Midbrain (tissue), 1 donor: ENCODE measurements at places on chromosomes 6 and 20.

GRCh38 chr6:155717374-155717773 is 261.7 kb upstream of the NOX3 start:
- no peak for DNase-seq

DNA sequence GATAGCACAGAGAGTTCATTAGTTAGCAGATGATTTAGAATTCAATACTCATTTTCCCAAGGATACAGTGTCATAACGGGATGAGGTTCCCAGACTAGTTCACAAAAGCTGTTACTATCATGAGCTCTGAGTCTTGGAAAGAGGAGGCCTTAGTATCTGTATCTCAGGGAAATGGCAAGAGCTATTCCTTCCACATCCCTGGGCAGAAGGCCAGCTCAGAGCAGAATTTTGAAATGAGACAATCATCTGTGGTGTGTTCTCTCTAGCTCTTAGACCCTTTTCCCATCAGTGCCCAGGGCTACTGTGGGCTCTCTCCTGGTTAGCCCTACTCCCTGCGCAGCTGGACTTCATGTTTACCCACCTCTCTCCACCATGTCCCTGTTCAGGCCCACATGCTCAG is 64.5 kb downstream of the JAG1 start:
- DNase-seq: no peak

- DNase-seq: no peak
Measured at GRCh38 chr6:105692613-105693215, 289.8 kb upstream of the PREP start.

GRCh38 chr6:106572436-106572835 is 56.9 kb downstream of the RTN4IP1 start:
- DNase-seq: no peak

DNA sequence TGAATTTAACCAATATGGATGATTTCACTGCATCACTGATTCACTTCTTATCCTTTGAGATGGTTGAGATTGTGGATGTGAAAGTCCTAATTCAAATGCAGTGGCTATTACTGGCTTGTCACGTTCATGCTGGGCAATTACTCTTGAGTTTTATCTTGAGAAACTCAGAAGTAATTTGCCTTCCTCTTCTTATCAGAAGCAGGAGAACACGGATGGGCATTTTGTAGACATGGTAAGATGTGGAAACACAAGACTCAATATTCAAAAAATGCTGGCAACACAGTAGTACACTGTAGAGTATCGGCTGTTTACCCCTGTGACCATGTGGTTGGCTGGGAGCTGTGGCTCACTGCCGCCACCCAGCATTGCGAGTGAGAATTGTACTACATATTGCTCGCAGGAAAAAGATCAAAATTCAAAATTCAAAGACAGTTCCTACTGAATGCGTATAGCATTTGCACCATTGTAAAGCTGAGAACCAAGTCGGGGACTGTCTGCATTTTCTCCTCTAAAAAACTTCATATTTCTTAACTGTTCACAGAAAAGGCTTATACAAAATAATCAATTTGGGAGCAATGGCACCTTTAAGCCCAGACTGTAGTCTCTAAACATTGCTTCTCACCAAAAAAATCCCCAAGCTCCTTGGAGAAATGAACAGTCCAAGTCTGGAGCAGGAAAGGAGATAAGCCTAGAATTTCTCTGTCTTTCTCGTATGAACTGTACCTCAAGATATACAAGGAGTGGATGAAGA is 61.9 kb upstream of the ELOVL5 start:
- DNase-seq: peak; percentile 48

DNA sequence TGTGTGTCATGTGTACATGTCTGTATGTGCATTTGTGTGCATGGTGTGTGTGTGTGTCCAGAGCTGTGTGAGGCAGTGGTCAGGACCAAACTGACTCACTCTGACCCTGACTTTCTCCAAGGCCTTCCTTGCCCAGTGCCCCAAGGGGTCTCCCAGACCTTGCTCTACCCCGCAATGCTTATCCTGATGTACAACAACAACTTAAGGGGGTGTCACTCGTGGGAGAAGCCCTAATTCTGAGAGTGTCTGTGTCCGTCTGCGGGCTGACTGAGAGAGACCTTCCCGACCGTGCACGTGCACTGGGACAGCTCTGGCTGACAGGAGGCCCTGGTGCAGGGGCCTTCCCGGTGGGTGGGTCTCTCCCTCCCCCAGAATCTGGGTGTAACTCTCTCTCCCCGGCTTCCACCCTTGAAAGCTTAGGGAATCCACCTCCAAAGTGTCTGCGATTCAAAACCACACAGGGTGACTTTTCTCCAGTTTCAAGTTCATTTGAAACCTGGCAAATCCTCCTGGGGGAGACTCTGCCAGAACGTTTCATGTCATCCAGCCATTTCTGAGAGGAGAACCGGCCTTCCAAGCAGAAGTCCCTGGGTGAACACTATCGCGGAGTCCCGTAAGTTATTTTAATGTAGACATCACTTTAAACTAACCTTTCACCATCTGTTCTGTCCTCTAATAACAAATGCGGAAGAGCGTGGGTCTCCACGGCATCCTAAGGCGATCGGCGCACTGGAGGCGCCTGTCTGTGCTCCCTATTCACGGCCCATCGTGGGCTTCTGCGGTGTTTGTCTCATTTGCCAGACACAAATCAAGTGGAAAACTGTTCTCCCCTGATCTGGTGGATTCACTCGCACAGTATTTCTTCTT is 225.5 kb downstream of the TAF4 start:
- no peak for DNase-seq

DNA sequence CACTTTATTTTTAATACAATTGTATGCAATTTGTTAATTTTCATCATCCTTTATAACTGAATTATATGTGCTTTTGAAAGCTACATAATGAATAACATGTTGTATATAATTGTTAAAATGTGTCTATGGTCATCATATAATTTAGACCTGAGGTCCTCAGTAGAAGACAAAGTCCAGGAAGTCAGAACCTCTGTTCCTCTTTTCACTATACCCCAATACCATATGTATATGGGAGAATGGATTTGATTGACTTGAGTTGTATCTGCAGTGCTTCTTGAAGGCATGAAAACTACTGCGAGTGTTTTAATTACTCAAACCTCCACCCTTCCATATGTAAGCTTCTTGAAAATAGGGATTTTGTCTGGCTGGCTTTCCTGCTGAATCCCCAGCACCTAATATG is 140.7 kb upstream of the NEDD9 start:
- DNase-seq: no peak

DNA sequence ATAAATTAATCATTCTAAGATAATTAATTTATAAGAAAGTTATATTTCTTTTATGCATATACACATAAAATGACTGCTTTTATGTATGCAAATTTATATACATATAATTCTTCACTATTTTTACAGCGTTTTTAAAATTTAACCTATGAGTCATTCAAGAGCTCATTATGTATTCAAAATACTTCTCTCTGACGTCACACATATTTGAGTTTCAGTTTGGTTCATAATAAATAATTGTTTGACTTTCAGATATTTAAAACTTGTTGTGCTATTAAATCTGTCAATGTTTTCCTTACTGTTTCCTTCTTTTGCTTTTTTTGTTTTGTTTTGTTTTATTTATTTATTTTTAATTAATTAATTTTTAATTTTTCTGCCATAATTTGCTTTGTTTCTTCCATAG is 467.5 kb upstream of the ADGRB3 start:
- no peak for DNase-seq

DNA sequence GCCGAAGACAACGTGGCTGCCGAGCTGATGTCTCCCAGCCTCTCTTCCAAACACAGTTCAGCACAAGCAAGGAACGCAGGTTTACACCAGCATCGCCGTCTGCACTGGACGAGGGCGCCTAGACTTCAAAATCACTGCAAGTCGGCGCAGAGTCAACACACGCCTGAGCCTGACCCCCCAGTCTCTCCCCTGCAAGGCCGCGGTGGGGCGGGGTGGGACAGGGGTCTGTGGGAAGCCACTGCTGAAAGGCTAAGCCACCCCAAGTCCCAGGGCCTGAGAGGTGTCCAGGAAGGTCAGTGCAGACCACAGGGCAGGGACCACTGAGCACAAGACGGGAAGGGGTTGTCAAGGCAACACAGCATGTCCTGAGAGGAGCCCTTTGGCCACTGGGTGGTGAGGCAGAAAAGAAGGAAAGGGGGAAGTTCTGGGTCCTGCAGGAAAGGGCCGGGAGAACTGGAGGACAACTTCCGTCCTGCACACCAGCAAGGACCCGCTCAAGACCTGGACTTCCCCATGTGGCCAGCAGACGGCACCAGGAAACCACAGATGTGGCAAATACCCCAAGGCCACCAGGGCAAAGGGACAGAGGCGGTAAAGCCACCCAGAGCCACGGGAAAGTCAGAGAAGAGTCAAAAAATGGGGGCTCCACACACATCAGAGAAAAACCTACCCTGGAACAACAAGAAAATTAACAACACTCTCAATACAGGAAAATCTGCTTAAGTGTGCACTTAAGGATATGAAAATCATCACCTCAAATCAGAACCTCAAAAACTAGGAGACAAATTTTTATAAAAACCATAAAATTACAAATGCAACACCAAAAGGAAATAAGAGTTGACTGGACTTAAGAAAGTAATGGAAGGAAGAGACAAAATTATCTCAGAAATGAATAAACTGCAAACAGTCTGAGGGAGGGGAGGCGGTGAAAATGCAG is 84.8 kb downstream of the TAF4 start:
- no peak for DNase-seq

DNA sequence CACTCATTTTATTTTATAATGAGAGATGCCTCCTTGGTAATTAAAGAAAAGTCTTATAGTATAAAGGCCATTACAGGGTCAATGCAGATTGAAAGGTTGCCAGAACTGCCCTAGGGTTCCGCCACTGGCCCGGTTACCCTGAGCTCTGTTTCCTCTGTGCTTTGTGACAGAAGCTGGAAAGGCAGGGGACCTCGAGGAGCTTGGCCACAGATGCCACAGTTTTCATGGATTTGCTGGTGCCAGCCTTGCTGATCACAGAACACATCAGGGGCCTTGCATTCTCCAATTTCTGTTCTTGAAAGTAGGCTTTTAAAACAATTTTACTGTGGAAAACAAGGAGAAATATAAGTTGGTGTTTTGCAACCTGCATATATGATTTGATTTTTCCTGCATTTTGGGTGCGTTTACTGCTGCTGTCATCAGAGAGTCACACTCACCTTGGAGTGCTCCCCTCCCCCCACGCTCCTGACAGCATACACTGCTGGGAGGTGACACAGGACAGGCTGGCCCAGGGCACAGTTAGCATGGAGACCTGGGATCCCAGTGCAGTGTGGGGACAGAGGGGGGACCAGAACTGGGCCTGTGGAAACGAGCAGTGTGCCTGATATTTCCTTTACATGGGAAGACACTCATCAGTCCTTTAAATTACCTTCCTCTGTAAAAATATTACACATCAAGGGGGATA is 142.8 kb downstream of the CFAP61 start:
- no peak for DNase-seq

DNA sequence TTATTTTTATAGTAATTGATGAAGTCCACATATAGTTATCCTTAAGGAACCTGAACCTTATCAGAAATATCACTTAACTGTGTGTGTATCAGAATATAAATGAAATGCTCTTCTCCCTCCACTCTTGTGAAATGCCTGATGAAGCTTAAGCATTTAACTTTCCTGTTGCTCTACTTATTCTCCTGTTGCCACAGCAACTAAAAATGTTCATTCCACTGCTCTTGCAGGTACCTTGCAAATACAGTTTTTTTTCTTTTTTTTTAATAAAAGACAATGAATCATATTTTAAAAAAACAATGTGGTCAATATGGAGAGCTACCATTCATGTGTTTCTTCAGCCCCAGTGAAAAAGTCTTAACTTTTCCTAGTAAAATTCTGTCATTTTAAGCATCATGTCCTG is 210.3 kb downstream of the RFPL4B start:
- no peak for DNase-seq

- no peak for DNase-seq
Measured at GRCh38 chr6:169112483-169113320, 140.9 kb downstream of the THBS2 start.

DNA sequence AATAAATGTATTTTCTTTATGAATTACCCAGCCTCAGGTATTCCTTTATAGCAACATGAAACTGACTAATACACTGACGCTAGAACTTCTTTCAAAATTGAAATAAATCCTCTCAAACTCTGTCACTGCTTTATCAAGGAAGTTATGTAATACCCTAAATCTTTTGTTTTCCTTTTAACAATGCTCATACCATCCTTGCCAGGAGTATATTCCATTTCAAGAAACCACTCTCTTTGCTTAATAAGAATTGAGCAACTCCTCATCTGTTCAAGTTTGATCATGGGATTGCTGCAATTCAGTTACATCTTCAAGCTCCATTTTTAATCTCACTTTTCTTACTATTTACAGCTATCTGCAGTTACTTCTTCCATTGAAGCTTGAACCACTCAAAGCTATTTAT is 707.6 kb upstream of the MARCKS start:
- DNase-seq: no peak

DNA sequence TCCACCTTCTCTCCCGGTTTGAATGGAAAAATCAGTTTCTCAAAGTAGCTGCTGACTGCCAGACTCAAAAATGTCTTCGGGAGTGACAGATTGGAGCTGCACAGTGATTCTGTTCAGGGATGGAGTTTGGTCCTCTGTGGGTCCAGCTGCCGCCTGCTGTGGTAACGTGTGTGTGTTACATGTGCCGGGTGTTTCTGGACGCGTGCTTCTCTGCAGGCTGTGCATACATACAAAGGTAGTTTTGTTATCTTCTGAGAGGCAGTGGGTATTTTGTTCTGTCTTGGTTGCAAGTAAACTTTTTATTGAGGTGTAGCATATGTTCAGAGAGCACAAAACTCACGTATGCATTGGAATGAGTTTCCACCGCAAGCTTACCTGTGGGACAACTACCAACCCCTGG is 41.3 kb upstream of the NAA20 start:
- peak; percentile 23 for DNase-seq

GRCh38 chr6:68876792-68877493 is 241.9 kb downstream of the ADGRB3 start:
- DNase-seq: peak; percentile 5

DNA sequence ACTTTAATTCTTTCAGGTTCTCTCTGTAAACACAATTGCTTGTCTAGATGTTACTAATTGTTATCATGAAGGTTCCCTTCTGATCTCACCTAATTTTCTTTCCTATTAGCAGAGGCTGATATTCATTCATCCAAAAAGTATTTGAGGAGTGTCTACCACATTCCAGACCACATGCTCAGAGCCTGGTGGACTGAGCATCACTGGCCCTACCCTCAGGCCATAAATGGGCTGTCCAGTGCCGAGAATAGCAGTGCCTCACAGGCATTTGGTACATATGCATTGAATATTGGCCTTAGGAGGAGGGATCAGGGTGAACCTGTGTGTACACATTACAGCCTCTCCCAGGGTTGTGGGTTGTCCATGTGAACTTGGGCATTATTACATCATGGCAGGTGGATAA is 40.4 kb upstream of the PRELID3B start:
- DNase-seq: no peak

- no peak for DNase-seq
Measured at GRCh38 chr6:104699593-104700329, 160.0 kb downstream of the HACE1 start.

GRCh38 chr6:144284478-144284782 is 705 bp upstream of the UTRN start:
- no peak for DNase-seq

GRCh38 chr6:40569162-40569910 is 17.8 kb downstream of the LRFN2 start:
- no peak for DNase-seq
